Stimulated activated CD8-positive, alpha-beta memory T cell treated with anti-CD3 and anti-CD28 coated beads, Interleukin-7, amount 100 ng/mL, for 1 hour (primary cell): ENCODE measurements at places on chromosomes 4 and X.

- DNase-seq: no peak
Measured at GRCh38 chr4:73392936-73393335, 11.2 kb upstream of the ALB start.

GRCh38 chr4:29708473-29708872 is 1011.7 kb upstream of the PCDH7 start:
- no peak for DNase-seq

DNA sequence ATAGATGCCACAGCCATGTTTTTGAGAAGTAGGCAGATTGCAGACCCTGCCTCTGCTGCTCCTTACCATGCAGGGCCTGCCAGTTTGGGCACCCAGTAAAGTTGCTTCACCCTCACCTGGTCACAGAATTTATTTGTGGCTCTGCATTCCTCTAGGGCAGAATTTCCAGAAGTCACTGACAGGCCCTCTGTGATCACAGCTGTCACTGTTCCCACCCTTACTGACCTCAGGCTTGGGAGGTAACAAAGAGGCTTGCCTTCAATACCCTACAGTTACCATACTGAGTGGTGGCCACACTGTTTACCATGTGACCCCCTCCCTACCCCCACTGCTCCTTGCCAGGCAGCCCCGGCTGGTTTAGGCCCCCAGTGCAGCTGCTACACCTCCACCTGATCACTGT is 375.1 kb downstream of the SH3BGRL start:
- no peak for DNase-seq

- DNase-seq: no peak
Measured at GRCh38 chrX:129701624-129702069, 37.1 kb upstream of the XPNPEP2 start.

DNA sequence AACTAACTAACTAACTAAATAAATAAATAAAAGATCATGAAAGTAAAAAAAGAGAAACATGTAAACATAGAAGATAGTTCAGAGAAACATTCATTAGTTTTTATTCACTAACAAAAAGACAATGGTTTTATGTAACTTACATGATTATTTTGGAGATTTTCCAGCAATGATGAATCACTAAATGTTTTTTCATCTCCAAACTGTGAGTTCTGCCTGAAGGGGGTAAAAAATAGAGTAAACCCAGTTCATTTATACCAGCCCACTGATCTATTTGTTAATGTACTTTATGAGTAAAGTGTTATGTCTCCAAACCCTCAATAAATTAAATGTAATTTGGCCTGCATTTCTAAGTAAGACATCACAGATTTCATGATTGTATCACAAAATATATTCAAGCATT is 101.1 kb downstream of the ATP8A1 start:
- no peak for DNase-seq

GRCh38 chr4:73725985-73726384 is 14.4 kb upstream of the CXCL8 start:
- DNase-seq: no peak

- DNase-seq: no peak
Measured at GRCh38 chr4:111198446-111198845, 575.6 kb upstream of the PITX2 start.

DNA sequence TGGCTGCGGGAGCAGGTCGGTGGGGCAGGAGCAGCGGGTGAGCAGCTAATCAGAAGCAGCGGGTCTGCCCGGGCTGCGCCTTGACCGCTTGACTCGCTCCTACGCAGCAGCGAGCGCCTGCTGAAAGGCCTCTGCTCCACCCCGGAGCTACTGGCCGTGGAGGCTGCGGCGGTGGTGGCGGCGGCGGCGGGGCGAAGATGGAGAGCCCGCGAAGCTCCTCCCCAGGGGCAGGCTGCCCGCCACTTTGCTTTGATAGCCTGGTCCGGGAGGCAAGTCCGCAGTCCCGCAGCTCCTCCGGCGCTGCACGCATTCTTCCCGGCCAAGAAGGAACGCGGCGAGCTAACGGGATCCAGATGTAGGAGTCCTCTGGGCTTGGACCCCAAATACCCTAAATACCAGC is 36.7 kb downstream of the PJA1 start:
- no peak for DNase-seq

DNA sequence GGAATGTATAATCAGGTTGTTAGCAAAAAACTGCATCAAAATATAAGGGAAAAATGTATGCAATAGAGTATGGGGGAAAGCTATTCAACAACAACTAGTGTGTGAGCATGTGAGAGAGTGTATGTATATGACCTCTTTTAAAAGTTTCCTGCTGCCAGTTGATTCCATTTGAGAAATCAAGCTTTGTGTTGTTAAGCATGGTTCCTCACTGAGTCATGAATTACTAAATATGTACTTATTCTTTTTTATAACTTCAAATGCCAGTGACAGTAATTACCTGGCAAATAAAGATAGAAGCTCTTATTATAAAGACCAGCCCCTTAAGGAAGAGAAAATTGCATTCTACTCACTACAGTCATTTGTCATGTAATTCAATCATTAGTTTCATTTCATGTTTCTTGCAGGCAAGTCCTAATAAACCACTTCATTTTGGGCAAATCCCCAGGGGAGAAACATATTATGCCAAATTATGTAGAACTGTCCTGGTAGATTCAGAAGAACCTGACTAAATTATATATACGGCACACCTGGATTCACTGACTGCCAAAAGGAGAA is 19.2 kb downstream of the RASGEF1B start:
- no peak for DNase-seq

DNA sequence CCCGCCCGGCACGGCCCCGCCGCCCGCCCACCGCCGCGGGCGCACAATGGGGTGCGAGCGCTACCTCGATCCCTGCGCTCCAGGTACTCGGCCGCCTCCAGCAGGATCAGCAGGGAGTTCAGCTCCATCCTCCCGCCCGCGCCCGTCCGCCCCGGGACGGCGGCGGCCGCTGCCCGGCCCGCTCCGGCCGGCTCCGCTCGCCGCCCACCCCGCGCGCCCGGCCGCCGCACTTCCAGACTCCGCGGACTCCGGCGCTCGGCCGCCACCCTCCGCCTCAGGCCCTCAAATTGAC is at the start of gene MXD4:
MXD4 (minus strand) TSS at position 257 of the 292 bp plus-strand sequence; CDS start at position 128, 129 bp downstream.
- DNase-seq: no peak

DNA sequence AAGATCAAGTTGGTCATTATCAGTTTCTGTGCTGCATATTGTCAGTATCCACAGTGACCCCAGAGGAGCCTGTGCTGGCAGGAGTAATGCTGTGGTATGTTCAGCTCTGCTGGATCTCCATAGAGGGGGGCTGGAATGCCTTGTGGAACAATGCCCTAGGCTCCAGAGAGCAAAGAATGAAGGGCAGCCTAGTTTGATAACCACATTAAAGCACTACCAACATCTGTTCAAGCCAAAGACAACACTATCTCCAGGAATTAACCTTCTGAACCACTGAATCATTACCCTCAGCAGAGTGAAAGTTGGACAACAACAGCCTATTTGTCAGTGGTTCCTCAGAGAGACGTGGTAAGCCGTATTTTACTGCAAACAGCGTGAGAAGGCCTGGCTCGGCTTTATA is 192.3 kb upstream of the CXorf66 start:
- no peak for DNase-seq

DNA sequence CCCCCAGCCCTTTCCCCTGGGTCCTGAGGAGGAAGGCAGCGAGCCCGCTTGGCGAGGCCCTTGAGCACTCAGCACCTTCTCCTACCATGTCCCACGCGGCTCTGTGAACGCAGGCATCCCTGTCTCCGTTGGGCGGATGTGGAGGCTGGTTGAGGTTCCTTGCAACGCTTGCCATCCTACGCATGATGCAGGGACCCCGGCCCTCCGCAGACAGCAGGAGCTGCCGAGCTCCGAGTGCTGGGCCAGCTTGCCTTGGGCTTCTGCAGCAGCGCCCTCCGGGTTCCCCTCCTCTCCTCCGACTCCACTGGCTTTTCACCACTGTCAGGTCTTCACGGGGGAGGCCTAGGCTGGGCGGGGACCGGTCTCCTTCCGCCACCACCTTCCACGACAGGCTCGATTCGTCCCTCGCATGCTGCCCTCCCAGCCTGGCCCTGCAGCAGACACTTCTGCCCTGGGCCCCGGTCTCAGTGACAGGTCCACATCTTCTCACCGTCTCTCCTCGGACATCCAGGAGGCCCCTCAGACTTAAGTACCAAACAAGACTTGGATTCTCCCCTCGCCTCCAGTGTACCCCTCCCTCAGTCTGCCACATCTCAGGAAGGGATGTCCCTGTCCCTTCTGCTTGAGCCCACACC is 67.6 kb upstream of the HGFAC start:
- DNase-seq: no peak

DNA sequence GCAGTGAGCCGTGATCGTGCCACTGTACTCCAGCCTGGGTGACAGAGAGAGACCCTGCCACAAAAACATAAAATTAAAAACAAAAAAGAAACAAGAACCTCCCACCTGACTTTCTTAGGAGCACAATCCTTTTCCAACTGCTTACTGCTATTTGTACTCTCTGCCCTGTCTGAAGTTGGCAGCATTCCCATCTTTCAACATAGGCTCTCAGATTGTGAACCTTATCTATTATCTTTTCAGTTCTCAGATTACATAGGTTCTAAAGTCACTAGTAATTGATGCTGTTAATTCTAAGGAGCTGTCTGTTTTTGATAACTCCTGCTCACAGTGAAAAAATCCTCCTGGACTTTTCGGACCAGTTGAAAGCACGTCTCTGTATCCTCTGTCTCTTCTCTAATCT is 812.2 kb upstream of the CT83 start:
- no peak for DNase-seq

DNA sequence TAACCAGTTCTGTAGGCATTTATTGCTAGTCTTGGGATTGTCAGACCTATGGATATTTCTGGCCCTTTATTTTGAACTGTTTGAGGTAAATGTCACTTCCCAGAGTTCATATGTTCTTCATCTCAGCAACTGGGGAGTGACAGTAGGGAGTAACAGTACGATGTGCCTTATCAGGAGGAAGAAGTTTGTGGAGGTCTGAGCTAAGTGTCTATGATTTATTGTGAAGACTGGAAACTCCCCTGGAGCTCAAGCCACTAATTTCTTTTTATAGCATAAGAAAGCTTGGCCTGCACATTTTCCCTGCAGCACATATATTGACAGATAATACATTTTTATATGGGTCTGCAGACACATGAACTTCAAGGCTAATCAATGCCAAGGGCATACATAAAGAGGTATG is 383.8 kb downstream of the GRXCR1 start:
- DNase-seq: no peak

DNA sequence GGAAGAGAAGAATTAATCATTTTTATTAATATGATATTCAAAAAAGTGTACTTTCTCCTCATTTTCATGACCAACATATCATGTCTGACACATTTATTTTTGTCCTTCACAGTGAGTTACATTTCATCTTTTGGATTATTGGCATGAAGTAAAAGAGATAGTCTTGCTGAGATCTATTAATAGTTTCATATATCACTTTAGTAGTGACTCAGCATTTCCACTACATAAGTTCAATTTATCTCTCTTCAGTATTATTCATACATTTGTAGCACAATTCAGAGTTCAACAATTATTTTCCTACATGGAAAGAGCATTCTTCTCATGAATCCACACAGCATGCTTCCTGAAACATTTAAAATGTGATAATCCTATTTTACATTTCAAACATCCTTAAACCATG is 1461.1 kb downstream of the TECRL start:
- no peak for DNase-seq

DNA sequence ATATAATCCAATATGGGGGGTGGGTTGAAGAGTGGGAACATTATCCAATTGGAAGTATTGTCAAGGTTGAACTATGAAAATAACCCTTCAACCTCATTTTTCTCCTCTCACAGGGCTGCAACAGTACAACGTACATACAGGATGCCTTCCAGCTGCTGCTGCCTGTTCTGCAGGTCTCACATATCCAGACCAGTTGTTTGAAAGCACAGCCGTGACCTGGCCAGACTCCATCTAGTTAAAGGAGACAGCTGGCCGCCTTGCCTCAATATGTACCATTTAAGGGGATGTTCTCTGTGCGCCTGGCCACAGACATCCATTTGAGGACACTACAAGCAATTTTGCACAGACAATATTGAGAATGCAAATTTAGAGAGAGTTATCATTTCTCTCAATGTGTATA is 75.7 kb downstream of the FAM114A1 start:
- no peak for DNase-seq

GRCh38 chr4:125323654-125324053 is 8.9 kb downstream of the FAT4 start:
- no peak for DNase-seq

DNA sequence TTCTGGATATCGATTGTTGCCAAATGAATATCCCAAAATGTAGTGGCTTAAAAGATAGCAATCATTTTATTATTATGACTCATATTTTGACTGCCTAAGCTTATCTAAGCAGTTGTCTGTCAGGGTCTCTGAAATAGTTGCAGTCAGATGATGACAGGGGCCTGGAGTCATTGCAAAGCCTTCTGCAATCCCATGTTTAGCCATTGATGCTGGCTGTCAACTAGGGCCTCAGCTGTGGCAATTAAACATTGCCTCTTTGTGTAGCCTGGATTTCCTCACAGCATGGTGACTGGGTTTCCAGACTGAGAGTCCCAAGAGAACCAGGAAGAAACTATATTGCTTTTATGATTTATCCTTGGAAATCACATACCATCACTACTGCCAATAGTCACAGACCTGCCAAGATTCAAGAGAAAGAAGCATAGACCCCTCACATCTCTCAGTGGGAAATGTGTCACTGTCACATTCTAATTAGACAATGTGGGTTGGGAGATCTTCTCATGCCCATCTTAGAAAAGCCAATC is 227.3 kb upstream of the NOCT start:
- no peak for DNase-seq

- DNase-seq: no peak
Measured at GRCh38 chr4:73868206-73869129, 725 bp upstream of the CXCL1 start.

- DNase-seq: no peak
Measured at GRCh38 chrX:85930099-85930498, 117.3 kb downstream of the CHM start.

DNA sequence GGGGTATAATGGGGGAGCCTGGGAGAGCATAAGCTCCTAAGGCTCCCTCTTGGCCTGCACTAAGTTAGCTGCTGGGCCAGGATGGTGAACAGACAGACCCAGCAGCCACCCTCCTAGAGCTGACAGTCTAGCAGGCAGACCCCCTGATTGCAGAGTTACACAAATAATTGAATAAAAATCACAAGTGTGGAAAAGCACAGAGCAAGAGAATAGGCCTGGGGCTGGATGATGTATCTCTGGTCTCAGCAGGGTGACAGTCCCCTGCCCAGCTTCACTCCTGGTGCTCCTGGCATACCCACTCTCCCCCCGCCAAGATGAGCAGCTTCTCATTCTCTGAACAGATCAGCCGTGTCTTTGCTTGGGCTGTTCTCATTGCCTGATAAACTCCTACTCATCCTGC is 86.1 kb upstream of the STX18 start:
- no peak for DNase-seq

DNA sequence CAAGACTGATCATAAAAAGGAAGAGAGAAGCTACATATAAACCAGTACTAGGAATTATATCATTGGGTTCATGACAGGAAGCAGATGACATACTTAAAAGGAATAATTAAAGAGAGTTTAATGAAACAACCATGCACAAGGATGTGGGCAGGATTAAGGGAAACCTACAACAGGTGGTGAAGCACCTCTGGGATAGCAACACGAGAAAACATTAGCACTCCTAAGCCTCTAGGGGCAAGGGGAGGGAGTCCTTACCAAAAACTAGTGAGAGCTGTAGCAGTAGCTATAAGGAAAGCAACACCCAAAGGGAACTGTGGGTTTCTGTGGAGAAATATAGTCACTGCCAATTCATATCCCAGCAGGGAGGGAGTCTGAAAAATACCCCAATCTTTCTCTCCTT is 7.2 kb upstream of the THOC2 start:
- no peak for DNase-seq
